ENCODE measurements at places on chromosomes 11 and 22. TPM values are rescaled to one million over a fixed set of nuclear protein-coding genes. Genes with fewer than 3 reads are reported as not detected.

VSIG2 gene
- total RNA-seq, result 0.18 TPM

C11orf65 gene
- total RNA-seq, result 0.83 TPM

OR52B4 gene
- total RNA-seq, result not detected

HEPHL1 gene
- total RNA-seq, result 0.14 TPM

DYNC2H1 gene
- 71.3 TPM for total RNA-seq
